ENCODE measurements at places on chromosomes 5 and 9. TPM values are rescaled to one million over a fixed set of nuclear protein-coding genes. Genes with fewer than 3 reads are reported as not detected.

Gene SAXO1
- not detected for total RNA-seq

Gene PSD2
- not detected for total RNA-seq

Gene PCDHB10
- 0.62 TPM for total RNA-seq

Gene SPATA9
- not detected for total RNA-seq

Gene OR2V2
- not detected for total RNA-seq

Gene SMIM32
- not detected for total RNA-seq

Gene PSAT1
- 47.3 TPM for total RNA-seq

Gene IL13
- not detected for total RNA-seq

Gene CTXN3
- not detected for total RNA-seq

Gene TAF11L11
- not detected for total RNA-seq

Gene SPINK4
- total RNA-seq = not detected

Gene CSF2
- not detected for total RNA-seq

Gene MARVELD2
- total RNA-seq = 7.1 TPM

Gene PCDHGA2
- total RNA-seq = 1.2 TPM

Gene TRPM6
- total RNA-seq = 0.12 TPM

Gene PALM2AKAP2
- total RNA-seq = not detected

Gene NTRK2
- 0.05 TPM for total RNA-seq

Gene CTSV
- total RNA-seq = 1.3 TPM

Gene TMEM167A
- total RNA-seq = 69.4 TPM

Gene PCDHB14
- 0.55 TPM for total RNA-seq

Gene OTP
- total RNA-seq = not detected

Gene MLANA
- not detected for total RNA-seq

Gene ADAMTS2
- total RNA-seq = not detected

Gene ADGRD2
- not detected for total RNA-seq

Gene IL6ST
- total RNA-seq = 361 TPM

Gene SOWAHA
- not detected for total RNA-seq

Gene FLT4
- 66.5 TPM for total RNA-seq

Gene TNC
- total RNA-seq = not detected

Gene IFNA21
- total RNA-seq = not detected

Gene ZNF474
- total RNA-seq = not detected

Gene AGXT2
- total RNA-seq = not detected

Gene PDGFRB
- 1.0 TPM for total RNA-seq

Gene PTGES
- not detected for total RNA-seq

Gene PCDHGA3
- total RNA-seq = 1.2 TPM

Gene EFNA5
- total RNA-seq = 22.6 TPM

Gene MIGA2
- total RNA-seq = 28.0 TPM

Gene NPR3
- total RNA-seq = 0.37 TPM

Gene ZNF618
- 60.6 TPM for total RNA-seq

Gene SMIM33
- total RNA-seq = not detected
